ENCODE measurements at places on chromosomes 4 and X.

- DNase-seq: no peak
Observed at GRCh38 chr4:162356181-162356580, 192.4 kb upstream of the FSTL5 start.

- no peak for DNase-seq
Observed at GRCh38 chrX:8413279-8413678, 51.4 kb upstream of the VCX3B start.

DNA sequence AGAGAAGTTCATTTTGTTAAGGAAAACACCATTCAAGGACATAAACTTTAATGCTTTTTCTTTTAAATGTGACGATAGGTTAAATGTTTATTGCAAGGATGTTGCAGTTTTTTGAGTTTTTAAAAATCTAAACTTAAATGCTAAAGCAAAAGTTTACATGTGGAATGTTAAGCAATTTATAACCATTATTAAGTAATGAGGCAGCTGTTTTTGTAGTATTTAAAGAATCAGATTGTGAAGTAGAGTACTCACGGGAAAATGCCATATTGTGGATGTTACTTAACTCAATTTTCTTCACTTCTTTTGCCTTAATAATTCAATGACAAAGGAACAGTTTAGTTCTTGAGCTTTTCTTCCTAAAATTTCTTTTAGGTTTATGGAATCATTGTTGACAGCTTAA lies 43.5 kb downstream of the UBE2K start:
- no peak for DNase-seq

GRCh38 chr4:96317891-96318290 lies 478.0 kb downstream of the PDHA2 start:
- DNase-seq: no peak

DNA sequence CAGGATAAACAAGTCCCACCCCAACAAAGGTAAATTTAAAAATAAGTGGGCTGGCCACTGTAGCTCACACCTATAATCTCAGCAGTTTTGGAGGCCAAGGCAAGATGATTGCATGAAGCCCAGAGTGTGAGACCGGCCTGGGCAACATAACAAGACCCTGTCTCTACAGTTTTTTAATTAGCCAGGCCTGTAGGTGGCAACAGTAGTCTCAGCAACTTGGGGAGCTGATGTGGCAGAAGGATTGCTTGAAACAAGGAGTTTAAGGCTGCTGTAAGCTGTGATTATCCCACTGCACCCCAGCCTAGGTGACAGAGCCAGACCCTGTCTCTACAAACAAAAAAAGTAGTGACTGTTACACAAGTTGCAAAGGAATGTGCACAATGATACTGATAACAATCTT lies 74.6 kb upstream of the FAAH2 start:
- DNase-seq: no peak

DNA sequence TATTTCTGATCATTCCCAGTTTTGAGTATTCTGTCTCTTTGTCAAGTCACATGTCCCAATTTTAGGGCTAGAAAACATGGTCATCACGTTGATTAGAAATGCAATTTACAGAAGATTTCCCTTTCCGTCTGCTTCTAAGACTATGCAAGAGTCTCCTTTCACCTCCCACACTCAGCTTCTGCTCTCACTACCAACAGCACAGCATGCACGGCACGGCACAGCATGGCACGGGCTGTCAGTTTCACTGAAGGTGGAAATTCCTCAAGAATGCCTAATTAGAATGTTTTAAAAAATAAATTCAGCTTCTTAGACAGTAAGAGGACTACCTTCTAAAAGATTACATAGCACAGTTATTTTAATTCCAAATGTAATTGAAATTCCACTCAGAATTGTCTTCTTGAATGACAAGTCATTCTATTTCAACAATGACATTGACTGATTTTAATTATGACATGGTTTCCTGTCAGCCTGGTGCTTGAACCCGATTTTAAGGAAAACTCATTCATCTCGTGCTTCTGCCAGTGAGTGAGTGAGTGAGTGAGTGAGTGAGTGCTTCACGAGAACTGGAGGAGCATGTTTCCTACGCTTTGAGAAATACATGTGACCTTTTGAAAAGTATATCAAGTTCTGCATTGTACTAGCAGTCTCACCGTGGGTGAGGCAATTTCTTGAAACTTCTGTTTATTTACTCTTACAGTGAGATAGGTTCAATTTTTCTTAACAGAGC lies 124.8 kb upstream of the SORBS2 start:
- DNase-seq: no peak

DNA sequence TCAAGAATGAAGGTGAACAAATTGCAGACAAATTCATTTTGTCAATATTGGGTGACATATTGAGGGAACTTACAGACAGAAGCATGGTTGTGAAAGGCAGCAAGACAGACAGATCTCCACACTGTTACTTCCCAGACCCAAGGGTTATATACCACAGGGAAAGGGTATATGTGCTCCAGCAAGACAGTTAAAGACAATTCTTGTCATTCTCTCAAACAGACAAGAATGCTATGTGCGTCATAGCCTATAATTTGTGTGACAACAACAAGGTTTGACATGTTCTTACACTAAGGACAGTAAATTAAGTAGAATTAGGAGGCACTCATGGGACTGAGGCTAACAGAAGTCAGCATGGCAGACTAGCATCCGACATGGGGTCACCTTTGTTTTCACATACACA lies 214.3 kb downstream of the INPP4B start:
- DNase-seq: no peak

DNA sequence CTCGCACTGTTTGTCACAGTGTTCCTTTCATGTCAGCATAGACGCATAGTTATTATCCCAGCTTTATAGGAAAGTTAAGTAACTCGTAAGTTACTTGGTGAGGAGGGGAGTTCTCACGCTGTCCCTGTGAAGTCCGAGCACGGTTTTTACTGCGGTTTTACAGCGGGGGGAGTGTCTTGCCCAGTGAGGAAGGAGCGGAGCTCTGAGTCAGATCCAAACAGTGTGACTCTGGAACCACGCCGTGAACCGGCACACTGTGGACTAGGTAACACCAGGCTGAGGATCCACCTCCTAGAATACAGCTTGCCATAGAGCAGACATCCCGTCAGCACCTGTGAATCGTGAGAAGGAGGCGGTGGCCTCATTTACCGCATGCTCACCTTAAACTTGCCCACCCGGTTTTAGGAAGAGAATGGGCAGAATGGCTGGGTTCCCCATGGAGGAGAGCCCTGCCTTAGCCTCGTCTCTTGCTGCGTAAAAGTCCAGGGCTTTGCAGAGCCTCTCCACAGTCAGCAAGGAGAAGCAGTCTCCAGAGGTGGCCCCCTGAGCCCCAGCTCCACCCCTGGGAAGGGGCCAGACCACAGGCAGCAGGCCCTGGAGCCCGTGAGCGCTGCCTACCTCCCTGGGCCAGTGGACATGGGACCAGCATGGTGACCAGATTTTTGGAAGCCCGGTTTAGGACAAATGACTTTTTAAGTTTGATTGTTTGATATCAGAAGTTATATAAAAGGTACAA lies 40.2 kb upstream of the HGFAC start:
- DNase-seq: no peak

GRCh38 chr4:181909368-181909767 lies 333.8 kb upstream of the TENM3 start:
- DNase-seq: no peak

DNA sequence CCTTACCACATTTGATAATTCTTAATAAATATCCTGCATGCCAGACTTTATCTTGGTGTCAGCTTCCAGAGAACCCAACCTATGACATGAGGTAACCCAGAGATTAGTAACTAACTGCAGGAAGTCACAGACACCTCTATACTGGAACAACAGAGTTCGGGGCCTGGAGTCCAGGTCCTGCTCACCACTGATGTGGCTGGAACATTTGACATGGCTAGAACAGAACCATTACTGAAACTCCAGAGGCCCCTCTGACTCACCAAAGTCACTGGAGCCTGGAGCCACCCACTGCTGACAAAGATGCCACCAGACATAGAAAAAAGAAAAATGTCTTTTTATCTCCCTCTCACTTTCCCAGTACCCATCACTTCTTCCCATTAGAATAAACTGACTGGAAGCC lies 403.7 kb downstream of the MID1IP1 start:
- no peak for DNase-seq

GRCh38 chrX:6981718-6982406 lies 165.7 kb upstream of the STS start:
- no peak for DNase-seq

DNA sequence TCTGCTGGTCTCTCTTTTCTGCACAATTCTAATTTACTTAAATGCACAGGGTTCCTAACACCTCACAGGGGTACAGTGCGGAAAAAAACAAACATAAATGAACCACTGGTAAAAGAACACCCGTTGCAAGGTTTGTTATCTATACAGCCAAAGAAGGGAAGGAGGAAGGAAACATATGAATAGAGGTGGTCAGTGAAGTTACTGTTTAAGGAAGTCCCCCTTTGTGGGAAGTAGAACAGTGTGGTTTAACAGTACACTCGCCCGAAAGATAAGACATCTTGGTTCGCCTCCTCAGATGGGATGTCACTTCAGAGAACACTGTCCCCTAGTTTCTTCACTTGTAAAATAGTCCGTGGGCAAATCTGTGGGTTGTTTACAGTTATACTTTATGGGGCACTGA lies 57.5 kb downstream of the TEC start:
- DNase-seq: no peak

DNA sequence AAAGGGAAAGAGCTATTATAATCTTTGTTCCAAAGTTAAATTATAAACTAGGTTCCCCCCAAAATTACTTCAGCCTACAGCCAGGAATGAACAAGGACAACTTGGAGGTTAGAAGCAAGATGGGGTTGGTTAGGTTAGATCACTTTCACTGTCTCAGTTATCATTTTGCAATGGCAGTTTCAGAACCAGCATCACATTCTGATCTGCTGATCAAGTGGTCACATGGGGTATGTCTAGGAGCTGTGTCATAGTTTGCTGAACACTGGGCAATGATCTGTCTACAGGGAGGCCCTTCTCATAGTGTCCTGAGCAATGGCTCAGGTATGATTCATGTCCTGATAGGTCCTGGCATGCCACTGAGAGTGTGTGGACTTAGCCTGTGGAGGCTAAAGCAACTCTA lies 41.6 kb upstream of the XIAP start:
- no peak for DNase-seq

DNA sequence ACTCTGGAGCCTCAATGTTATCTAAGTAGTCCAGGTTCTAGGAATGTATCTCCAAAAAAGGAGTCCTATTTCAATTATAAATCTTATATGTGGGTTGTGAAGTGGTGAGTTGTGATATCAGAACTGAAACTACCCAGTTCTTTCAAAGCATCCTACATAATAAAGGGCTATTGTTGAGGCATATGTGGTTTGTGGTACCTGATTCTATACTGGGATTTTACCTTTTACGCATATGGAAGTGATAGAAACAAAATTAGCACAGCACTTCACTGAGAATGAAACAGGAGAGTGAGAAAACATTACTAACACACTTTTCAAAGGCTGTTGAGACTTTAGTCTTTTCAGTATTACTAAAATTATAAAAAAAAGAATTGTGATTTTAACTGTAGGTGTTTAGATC lies 417.7 kb upstream of the GALNT7 start:
- DNase-seq: no peak

DNA sequence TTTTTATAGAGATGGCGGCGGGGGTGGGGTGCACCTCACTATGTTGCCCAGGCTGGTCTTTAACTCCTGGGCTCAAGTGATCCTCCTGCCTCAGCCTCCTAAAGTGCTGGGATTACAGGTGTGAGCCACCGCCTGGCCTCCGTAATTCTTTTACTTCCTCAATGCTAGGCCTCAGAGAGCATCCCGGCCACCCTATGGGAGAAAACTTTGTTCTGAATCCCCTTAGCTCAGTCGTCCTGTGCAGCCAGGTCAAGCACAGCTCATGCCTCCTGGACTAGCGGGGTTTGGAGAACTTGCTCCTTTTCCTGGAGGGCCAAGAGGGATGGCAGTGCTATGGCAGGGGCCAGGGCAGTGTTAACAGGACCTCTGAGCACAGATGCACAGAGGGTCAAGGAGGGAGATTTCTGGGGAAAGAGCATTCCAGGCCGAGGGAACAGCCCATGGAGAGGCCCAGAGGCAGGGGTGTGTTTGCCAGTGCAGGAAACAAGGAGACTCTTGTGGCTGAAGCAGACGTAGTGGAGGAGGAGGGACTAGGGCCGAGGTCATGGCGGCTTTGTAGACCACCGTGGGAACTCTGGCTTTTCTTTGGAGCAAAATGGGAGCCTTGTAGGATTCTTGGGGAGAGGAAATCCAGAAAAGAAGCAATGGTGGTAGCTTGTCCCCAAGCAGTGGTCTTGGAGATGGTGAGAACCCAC lies 9.8 kb upstream of the TNIP2 start:
- DNase-seq: no peak

DNA sequence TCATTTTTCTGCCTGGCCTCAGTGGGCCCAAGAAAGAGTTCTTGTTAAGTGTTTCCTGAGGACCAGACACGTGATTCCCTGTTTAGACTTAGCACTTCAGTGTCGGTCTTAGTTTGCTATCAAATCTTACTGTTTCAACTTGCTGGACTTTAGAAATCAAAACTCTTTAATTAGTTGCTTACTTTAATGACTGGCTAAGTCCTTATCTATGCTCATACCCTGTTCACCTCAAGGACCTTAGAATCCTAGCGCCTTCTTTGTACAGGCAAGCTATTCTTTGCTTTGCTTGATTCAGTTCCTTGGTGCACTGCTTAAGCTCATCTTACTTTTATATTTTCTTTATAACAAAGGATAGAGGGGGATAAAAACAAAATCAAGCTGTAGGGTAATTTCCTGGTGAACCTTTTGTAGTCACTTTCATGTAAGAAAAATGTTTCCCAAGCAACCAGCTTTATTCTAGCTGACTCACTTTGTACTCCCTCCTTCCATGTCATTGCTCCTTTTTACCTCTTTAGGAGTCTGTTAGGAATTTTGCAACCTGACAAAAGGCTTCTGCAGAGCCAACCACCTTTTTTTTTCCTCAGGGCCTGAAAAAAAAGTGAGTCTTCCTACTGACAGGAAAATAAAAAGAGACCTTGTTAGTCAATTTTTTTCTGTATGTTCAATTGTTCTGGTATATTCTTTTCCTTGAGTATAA lies 14.7 kb downstream of the WDR44 start:
- DNase-seq: no peak

GRCh38 chr4:37620176-37620575 lies 66.0 kb downstream of the RELL1 start:
- no peak for DNase-seq

- no peak for DNase-seq
Observed at GRCh38 chr4:138348055-138348454, 105.9 kb upstream of the SLC7A11 start.

DNA sequence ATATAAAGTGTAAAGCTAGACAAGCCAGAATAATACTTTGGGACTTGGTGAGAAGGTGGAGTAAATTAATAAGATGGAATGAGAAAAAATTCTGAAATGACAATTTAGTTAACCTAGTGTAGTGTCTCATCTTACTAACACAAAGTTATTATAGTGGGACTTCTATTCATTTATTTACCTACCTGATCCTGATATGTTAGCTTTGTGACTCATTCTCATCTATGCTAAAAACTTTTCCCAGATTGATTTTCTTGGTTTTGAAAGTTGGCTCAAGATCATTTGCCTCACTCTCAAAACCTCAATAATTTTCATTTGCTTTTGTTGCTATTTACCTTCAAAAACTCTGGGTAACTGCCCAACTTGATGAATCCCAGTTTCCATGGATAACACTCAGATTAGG lies 698.6 kb downstream of the SH3BGRL start:
- no peak for DNase-seq
